ENCODE measurements at places on chromosomes 1 and 21. TPM values are rescaled to one million over a fixed set of nuclear protein-coding genes. Genes with fewer than 3 reads are reported as not detected.

DNA sequence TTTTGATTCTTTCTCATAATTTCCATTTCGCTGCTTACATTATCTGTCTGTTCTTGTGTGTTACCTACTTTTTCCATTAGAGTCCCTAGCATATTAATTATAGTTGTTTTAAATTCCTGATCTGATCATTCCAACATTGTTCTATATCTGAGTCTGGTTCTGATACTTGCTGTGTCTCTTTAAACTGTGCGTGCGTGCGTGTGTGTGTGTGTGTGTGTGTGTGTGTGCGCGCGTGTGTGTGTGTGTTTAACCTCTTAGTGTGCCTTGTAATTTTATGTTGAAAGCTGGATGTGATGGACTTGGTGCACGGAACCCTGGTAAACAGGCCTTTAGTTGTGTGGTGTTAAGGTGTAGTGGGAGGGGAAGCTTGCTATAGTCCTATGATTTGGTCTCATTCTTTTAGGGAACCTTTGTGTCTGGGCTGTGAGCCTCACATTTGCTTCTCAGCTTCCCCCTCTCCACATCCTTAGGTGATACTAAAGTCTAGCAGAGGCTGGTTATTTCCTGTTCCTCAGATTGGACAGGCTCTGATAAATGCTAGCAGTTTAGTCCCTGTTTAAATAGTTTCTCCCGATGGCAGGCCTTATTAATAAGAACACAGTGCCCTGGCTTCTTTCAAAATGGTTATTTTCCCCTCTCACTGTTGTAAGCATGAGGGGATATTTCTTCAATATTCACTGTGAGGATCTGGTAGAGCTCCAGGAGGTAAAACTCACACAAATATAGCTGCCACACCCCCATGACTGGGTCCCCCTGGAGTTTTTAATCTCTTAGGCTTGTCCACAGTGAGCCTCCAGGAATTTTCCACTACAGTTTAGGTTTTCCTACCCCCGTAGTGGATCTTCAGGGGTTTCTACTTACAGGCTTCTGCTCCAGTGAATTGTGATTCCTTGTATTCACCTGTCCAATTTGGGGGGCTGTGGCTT, 118.3 kb downstream of the GALNT2 start:
- DNase-seq = no peak

NCF2 gene
- polyA plus RNA-seq = 13.3 TPM

- no peak for DNase-seq
Measured at GRCh38 chr1:14777516-14778506, 179.3 kb downstream of the KAZN start.

- DNase-seq = no peak
Measured at GRCh38 chr1:9344426-9345200, 51.9 kb downstream of the SPSB1 start.

- DNase-seq = no peak
Measured at GRCh38 chr1:209720326-209720725, 15.7 kb downstream of the HSD11B1 start.

UTS2 gene
- polyA plus RNA-seq = 6.6 TPM

DNA sequence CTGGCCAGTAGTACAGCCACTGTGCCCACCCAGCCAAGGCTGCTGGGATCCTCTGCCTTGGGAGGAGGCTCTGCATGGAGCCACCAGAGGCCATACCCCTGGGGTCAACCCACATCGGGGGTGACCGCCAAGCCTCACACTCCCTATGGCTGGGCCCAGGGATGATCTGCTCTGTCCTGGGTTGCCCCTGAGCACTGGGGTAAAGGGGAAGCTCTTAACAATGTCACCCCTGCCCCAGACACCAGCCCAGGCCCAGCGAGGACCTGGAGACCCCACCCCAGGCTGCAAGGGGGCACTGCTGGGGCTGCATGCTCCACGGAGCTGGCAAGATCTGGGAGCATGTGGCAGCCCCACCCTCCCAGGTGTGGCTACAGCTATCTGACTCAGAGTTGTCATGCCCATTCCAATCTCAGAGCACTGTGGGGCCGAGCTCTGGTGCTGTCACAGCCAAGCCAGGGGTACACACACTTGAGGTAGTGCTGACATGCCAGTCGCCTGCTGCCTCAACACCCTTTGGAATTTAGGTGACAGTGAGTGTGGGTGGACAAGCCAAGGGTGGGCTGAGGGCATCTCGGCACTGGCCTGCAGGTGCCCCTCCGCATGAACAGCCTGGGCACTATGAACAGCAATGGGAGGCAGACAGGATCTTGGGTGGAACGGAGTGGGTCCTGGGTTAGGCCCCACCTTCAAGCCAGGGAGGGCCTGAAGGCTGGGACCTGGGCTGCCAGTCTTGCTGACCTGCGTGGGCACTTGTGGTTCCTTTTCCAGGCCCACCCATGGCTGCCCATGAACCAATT, 427.7 kb downstream of the LRRIQ3 start:
- DNase-seq = no peak

DNA sequence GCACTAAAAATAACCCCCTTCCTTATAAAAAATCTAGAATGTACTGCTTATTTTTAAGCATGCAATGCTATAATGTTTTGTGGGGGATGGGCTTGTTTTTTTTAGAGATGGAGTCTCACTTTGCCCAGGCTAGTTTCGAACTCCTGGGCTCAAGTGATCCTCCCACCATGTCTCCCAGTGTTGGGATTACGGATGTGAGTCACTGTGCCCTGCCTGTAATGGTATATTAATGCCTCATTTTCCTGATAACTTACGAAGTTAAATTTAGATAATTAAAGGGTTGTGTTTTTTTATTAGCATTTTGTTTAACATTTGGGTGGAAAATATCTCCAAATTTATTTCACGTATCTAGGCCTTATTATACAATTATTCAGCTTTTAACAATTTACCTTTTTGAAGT, 6.5 kb downstream of the RNF11 start:
- DNase-seq = no peak

GRCh38 chr1:99763956-99764355, 2.5 kb downstream of the FRRS1 start:
- no peak for DNase-seq

Data from thymus (tissue), 14 donors.